Activated gamma-delta T cell treated with Interleukin-2 at 50 U/mL for 16 hours (primary cell): ENCODE measurements at places on chromosomes 16 and 17.

DNA sequence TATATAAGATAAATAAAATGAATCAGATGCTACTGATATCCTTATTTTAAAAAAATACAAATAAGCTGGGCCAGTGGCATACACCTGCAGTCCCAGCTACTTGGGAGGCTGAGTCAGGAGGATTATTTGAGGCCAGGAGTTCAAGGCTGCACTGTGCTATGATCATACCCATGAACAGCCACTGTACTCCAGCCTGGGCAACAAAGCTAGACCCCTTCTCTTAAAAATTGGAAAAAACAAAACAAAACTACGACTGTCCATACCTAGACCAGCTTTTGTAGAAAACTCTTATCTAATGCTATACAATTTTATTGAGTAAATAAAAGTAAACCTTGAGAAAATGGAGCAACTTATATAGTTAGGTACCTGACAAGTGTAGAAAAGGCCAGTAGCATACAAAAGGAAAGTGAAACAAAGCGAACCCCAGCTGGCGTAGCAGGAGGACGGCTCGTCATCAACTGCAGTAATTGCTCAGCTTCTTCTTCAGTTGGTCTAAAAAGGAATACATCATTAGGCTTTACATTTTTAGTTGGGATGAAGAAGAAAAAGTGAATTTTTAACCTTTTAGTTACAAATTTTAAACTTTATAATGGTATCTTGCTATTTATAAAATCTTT is 23.6 kb downstream of the INTS2 start:
- peak; percentile 5 for DNase-seq

DNA sequence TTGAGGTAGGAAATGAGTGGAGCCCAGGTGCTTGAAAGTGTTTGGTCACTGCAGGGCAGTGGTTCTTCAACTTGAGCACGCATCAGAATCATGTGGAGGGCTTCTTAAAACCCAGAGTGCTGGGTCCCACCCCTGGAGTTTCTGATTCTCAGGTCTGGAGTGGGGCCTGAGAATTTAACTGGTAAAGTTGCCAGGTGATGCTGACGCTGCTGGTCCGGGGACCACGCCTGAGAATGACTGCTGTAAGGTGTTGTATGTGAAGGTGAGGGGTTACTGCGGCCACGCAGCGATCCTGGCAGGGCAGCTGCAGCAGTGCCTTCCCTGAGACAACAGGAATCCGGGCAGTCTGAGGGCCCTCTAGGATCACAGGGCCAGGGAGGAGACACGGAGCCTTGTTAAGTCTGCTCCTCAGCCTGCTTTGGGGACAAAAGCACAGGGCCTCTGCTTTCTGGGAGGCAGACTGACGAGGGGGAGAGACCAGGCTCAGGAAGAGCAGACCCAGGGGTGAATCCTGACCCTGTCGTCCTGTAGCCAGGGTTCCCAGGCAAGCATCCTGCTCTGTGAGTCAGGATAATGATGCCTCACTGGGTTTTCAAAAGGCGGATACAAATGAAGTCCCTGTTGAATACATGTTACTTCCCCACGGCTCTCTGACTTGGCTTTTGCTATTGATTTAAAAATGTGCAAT is 16.2 kb downstream of the CCDC42 start:
- DNase-seq: no peak

DNA sequence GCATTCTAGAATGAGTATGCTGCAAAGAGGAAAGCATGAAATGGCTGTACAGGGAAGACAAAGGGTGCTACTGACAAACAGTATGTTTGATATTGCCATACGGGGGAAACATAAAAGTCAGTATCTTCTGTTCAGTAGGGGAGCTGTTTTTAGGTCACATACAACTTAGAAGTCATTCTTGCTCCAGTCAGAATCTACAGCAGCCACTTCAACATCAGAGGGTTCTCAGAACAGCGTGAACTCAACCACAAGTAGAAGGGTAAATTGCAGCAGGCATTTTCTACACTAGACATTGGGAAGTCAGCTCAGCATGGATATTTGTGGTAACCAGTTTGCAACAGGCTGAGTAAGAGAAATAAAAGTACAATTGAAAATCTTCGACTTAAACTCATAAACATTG is 1241.8 kb upstream of the GOT2 start:
- no peak for DNase-seq

- DNase-seq: peak; percentile 49
Observed at GRCh38 chr17:75864448-75864871, 9.3 kb upstream of the WBP2 start.

DNA sequence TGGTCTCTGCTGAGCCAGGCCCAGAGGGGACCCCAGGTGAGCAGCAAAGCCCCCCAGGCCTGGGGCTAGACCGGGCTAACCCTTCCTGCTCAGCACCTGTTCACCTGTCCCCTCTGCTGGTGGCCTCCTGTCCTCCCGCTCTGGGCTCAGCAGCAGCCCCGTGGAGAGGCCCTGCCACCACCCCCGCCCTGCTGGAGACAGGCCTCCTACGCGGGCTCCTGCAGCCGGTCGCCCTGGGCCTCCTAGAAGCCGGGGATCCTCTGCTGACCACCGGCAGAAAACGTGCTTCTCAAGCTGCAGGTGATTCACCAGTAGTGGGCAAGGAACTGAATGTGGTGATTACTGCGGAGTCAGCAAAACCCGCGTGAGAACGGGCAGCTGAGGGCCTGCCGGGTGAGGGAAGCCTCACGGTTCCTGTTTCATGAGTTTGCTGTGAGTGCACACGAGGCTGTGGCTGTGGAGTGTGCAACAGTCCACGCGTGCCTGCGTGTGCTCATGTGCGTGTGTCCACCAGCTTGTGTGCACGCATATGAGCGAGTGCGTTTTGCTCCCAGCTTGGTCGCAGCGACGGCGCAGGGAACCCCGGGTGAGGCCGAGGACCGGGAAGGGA is 792 bp downstream of the SECTM1 start:
- no peak for DNase-seq

DNA sequence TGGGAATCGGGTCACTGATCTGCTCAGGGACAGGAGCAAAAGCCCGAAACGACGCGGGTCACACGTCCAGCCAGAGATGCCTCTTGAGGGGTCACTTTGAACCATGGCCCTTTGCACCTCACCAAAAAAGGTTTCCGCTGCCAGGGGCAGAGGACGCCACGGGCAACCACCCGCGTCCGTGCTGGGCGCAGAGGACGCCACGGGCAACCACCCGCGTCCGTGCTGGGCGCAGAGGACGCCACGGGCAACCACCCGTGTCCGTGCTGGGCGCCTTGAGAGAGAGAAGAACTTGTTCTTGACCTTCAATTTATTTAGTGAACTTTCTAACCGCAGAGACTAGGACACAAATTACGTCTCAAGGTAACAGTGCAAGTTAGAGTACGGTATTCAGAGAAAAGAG is 35.5 kb downstream of the TIMM22 start:
- DNase-seq: no peak

DNA sequence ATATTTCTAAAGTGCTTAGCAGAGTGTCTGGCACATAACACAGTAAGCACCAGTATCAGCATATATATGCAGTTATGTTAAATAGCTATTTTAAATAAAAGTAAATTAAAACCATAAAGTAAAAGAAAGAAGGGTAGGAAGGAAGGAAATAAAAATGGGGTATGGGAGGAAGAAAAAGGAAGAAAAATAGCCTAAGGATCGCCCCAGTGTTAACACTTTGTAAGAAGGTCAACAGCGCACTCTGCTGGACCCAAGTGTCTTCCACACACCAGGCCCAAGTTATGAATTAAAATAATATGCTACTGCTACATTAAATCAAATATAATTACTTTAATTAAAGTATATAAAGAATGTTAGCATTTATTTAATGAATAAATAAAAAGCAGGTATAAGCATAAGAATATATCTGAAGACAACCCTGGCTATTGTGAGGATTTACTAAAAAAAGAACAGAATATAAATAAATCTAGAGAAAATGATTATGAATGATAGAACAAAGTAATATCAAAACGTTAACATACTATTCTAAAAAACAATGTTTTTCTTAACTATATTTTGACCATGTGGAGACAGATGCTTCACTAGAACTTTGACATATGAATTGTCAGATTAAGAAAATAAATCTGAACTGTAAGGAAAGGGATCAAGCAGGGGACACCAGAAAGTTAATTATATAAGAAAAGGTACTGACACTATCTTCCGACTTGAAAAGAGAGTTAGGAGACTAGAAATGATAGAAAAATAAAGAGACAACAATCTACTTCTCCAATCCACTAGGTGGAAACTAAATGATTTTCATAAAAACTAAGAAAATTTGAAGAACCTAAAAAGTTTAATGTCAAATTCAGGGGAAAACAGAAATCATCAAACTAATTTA is 25.9 kb downstream of the BRIP1 start:
- DNase-seq: peak; percentile 32

GRCh38 chr17:59366040-59366757 is 34.7 kb downstream of the YPEL2 start:
- DNase-seq: no peak

GRCh38 chr17:8310601-8311123 is 621 bp downstream of the ARHGEF15 start:
- no peak for DNase-seq

DNA sequence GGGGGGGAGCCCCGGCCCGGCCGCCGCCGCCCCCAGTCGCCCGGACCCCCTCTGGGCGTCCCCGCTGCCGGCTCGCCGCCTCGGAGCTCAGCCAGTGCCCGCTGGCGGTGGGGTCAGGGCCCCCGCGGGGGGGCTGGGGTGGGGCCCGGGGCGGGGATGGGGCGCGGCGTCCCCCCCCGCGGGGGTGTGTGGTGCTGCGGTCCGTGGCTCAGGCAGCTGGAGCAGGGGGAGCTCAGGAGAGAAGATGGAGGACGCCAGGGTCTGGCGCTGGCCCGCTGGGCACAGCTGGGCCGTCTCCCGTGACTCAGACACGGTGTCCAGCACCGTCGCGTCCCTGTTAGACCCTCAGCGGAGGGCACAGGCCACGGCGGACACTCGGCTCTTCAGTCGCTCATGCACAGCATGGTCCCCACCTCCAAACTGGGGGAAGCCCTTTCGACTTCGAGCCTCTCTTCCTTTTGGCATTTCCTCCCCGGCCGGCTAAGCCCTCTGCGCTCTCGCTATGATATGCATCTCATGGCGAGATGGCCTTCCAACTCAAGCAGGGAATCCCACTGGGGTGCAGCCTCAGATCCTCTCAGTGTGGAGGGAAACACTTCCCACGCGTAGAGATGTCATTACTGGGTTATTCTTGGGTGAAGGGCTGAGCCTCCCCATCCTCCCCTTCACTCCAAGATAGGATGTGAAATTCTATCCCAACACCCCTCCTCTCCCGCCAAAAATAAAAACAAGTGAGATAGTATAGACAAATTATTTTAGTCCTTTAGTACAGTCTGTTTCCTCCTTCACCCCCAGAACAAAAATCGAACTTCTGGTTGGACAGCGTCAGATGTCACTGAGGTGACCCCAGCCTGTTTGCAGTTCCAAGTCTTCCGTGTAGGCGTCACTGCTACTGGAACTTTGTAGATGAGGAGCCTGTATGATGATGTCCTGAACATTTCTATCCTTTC is 522 bp upstream of the VEZF1 start:
- DNase-seq: no peak

- no peak for DNase-seq
Observed at GRCh38 chr17:55274355-55275255, 9.8 kb downstream of the HLF start.

DNA sequence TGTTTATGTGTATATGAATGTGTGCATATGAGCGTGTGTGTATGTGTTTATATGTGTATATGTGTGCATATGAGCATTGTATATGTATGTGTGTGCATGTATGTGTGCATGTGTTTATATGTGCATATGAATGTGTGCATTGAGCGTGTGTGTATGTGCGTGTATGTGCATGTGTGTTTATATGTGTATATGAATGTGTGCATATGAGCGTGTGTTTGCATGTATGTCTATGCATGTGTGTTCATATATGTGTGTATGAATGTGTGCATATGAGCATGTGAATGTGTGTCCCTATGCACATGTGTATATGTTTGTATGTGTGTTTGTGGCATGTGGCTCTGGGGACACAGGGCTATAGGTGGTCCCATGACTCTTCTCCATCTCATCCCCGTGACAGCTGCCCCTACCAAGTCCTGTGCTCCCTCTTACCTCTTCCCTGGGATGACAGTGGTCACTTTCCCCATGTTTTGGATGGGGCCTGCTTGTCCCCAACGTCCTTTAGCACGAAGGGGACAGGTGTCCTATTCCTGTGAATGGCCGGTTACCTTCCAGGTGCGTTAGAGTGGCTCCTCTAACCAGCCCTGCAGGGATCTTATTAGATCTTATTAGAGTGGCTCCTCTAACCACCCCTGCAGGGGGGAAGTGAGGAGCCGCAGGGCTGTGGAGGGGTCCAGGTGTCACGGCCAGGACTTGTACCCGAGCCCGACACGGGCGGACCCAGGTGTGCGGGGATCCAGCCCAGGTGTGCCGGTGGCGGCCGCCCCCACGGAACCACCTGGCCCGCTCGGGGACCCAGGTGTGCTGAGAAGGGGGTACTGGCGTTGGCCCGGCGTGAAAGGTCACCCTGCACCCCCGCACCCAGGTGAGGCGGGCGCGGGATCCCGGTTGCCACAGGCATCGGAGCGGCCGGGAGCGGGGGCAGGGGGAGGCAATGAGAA is 105.6 kb downstream of the SEC14L1 start:
- no peak for DNase-seq

- no peak for DNase-seq
Observed at GRCh38 chr17:51540151-51540550, 279.8 kb downstream of the UTP18 start.
